M059J (cell line): ENCODE measurements at places on chromosomes 5 and 9.

GRCh38 chr5:36734422-36734821 lies 128.0 kb downstream of the SLC1A3 start:
- DNase-seq = peak; percentile 60

- DNase-seq = peak; percentile 83
These were observed 106.2 kb downstream of the SEMA5A start for GRCh38 chr5:9439531-9440292.

DNA sequence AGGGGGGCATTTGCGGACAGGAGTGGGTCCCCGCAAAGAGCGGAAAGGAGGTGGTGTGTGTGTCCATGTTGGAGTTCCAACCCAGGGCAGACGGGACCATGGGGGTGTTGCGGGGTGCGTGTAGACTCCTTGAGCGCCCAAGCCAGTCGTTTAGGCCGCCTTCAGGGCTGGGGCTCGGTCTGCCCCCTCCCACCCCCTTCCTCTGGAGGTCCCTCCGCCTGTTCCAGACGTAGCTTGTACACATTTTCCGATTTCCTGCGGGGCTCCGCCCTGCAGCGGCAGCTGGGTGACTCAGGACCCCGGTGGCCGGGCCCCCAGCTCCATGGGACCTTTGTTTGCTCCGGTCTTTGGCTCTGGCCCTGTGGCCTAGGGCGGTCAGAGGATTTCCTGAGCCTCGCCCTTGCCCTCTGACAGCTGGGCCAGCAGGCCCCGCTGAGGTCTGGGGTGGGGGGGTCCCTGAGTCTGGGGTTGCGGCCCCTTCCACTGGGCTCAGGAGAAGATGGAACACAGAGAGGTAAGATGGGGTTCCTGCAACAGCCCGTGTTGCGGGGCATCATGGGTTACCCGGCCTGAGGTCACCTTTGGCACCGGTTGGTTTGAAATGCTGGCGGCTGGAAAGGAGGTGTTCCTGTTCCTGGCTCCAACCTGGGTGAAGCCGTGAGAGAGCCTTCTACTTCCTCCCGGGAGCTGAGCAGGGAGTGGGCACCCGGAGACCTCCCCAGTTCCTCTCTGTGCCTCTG lies 1.5 kb downstream of the PKN3 start:
- DNase-seq = no peak

- no peak for DNase-seq
These were observed 56.1 kb downstream of the LRRTM2 start for GRCh38 chr5:138819081-138819480.

DNA sequence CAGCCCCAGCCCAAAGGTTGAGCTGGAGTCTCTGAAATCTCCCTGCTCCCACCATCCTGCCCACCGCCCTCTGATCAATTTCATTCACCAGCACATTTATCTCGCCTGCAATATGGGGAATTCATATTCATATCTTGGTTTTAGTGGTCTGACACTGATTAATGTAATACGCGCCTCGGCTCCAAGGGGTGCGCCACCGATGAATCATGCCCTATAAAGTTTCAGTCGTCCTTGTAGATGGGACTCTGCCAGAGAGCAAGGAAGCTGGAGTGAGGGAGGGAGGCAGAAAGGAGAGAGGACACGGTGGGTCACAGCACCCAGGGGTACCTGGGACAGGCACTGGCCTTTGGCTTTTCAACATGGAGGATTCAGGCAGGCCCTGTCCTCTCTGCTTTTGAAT lies 8.9 kb downstream of the IRX1 start:
- DNase-seq = peak; percentile 49

GRCh38 chr9:126151686-126152134 lies 174.9 kb upstream of the MVB12B start:
- DNase-seq = peak; percentile 31

- no peak for DNase-seq
These were observed 135.1 kb upstream of the EFNA5 start for GRCh38 chr5:107805824-107806223.

DNA sequence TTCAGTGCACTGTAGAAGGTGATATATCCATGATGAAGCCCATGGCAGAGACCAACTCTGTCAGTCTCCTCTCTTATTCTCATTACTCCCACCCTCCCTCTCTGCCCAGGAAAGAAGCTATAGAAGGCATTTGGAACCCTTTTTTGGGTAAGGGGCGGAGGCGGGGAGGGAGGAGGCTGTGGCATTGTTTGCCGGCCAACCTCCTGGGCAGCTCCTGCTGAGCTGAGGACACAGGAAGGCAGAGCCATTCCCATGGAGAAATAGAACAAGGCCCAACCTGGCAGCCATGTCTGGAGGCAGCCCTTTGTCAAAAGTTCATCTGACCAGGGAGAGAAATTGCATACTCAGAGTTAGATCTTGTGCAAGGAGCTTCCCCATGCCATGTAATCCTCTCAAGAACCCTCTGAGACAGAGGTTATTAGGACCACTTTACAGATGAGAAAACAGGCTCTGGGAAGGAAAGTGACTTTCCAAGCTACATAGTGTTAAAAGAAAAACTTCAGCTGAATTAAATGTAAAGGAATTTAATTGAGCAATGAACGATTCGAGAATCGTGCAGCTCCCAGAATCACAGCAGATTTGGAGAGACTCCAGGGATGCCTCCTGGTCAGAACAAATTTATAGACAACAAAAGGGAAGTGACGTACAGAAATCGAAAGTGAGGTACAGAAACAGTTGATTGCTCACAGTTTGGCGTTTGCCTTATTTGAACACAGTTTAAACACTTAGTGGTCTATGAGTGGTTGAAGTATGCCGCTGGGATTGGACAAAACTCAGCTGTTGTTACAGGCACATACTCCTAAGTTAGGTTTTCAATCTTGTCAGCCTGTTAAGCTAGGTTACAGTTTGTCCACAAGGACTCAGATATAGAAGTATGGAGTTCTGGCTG lies 158.6 kb downstream of the MELK start:
- DNase-seq = peak; percentile 31

DNA sequence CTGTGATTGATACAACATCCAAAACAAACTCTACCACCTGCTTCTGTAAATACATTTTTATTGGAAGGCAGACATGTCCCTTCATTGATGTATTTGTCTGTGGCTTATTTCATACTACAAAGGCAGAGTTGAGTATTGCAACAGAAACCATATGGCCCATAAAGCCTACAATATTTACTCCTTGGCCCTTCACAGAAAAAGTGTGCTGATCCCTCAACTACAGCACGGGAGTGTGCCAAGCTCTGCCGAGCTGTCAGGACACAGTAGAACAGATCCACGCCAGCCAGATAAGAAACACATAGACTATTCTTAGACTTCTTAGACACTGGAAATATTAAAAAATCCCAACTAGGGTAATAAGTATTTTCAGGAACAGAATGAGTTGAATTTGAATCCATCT lies 13.2 kb downstream of the TICAM2 start:
- no peak for DNase-seq

GRCh38 chr9:84894859-84895258 lies 225.3 kb downstream of the NTRK2 start:
- DNase-seq = no peak

GRCh38 chr9:77648234-77649108 lies at the start of gene GNA14:
Gene GNA14 (minus strand): TSS chr9:77648322. CDS start chr9:77647793, 529 bp downstream.
- DNase-seq = peak; percentile 30
